ENCODE measurements at places on chromosomes 5 and 9.

- no peak for DNase-seq
Observed at GRCh38 chr5:123835421-123835820, 323.4 kb downstream of the CSNK1G3 start.

GRCh38 chr9:114057161-114057885 is 20.8 kb downstream of the AMBP start:
- DNase-seq: no peak

GRCh38 chr9:131837316-131837715 is 97.4 kb upstream of the RAPGEF1 start:
- no peak for DNase-seq

DNA sequence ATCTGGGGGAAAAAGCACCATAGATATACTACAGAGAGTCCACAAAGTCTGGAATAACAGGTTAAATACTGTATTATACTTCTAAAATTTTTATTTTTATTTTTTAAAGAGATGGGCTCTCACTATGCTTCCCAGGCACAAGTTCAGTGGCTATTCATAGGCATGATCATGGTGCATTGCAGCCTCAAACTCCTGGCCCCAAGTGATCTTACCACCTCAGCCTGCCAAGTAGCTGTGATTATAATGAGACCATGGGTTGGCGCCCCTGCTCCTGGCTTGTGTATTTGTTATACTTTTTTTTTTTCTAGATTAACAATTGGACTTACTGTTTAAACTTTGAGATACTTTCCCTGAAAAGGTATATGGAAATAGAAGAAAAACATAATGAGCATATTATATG is 25.9 kb downstream of the ERBIN start:
- DNase-seq: no peak

DNA sequence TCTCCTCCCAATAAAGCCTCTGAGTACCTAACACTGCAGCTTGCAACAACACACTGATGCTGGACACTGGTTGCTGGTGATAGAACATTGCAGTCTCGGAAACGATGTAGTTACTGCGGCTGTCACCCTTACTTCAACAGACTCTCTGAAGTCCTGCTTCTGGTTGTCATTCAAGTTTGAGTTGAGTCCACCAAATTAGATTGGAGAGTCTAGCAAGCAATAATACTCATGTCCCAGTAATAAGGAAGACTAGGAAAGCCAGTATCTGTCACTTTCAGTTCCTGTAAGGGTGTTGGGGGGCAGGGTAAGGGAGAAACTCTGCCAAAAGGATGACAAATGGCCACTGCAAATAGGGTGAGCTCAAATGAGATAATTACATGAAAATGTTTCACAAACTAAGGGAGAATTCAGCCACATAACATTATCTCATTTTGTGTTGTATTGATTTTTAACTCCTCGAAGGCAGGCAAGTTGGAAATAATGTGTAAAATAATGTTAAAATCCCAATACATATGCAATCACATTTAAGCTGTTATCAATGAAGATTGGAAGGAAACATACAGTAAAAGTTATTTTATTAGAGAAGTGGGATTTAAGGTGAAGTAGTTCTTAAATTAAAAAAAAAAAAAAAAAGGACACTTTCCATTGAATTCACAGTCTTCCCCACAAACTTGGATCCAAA is 849 bp upstream of the IFT74 start:
- DNase-seq: no peak

DNA sequence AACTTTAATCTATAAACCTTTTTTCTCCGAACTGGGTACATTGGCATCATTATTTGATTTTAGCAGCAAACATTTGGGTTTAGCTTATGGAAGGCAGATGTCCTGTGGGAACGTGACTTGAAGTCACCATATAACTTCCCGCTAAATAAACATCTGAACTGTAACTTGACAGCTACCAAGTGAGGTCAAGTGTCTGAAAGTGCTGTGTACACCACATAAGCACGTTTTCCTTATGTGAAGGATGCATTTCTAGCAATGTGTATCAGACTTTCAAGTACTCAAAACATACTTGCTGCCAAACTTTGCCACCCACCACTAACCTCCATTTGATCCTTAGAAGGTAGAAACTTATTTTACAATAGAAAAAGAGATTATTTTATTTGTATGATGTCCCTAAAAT is 35.7 kb downstream of the SLC1A3 start:
- DNase-seq: no peak

DNA sequence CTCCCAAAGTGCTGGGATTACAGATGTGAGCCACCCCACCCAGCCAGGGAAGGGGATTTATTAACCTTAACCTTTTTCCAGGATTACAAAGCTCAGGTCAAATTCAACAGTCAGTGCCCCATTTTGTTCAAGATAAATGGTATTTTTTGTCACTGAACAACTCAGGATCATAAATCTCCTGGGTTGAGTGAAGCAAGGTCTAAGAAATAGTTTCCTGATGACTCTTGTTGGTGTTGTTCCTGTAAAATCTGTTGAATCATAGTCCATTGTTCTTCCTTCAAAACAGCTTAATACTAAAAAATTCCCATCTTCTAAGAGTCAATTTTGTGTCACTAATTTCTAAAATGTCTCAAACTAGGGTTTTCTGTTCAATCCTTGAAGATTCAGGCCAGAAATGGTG is 33.9 kb upstream of the JMY start:
- DNase-seq: no peak

- DNase-seq: no peak
Observed at GRCh38 chr5:41738710-41739354, 131.4 kb downstream of the OXCT1 start.

GRCh38 chr5:4995014-4995413 is 145.1 kb upstream of the ADAMTS16 start:
- DNase-seq: no peak

- no peak for DNase-seq
Observed at GRCh38 chr9:27505744-27506161, 18.3 kb upstream of the IFNK start.

DNA sequence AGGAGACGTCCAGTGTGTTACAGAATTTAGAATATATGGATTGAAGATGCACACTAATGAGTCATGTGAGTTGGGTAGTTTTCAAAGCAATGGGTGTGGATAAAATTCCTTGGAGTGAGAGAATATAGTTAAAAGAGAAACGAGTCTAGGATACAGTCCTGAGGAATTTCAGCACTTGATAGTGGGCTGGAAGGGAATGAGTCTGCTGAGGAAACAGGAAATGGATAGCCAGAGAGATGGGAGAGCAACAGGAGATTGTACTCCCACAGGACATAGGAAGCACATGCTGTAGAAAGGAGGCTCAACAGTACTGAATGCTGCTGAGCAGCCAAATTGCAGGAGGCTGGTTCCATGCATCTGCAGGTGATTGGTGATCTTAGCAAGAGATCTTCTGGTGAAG is 68.1 kb downstream of the FBN2 start:
- no peak for DNase-seq

- DNase-seq: no peak
Observed at GRCh38 chr5:159385536-159385935, 55.2 kb upstream of the IL12B start.

DNA sequence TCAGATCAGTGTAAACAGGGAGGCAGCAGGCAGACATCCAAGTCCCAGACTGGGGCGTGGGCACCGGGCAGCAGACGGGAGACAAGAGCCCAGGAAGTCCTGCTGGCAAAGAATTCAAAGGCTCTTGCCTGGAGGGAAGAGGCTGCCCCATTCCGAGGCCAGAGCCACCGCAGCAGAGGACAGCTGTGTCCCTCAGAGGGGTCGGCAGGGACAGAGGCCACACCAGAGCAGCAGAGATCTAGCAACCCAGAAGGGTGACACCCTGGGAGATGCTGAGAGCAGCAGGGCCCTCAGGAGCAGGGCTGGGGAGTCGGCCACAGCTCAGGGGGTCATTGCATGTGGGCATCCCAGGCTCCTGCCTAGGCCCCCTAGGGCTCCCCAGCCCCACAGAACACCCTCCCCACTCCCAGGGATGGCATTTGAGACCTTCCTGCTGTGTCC is 29.1 kb downstream of the ADAMTS2 start:
- no peak for DNase-seq

GRCh38 chr5:1634337-1634661 is 110.5 kb upstream of the LPCAT1 start:
- DNase-seq: no peak
